ENCODE measurements at places on chromosomes 16 and 17. TPM values are rescaled to one million over a fixed set of nuclear protein-coding genes. Genes with fewer than 3 reads are reported as not detected.

The MPO gene
- 0.73 TPM for total RNA-seq

The TP53TG3C gene
- total RNA-seq = not detected

The KRT13 gene
- total RNA-seq = not detected

The PCGF2 gene
- not detected for total RNA-seq

The GRAP gene
- total RNA-seq = 73.8 TPM

The KCNH6 gene
- not detected for total RNA-seq
